ENCODE measurements at places on chromosomes 7 and 10.

- no peak for DNase-seq
Observed at GRCh38 chr10:95407546-95407945, 116.7 kb upstream of the PDLIM1 start.

DNA sequence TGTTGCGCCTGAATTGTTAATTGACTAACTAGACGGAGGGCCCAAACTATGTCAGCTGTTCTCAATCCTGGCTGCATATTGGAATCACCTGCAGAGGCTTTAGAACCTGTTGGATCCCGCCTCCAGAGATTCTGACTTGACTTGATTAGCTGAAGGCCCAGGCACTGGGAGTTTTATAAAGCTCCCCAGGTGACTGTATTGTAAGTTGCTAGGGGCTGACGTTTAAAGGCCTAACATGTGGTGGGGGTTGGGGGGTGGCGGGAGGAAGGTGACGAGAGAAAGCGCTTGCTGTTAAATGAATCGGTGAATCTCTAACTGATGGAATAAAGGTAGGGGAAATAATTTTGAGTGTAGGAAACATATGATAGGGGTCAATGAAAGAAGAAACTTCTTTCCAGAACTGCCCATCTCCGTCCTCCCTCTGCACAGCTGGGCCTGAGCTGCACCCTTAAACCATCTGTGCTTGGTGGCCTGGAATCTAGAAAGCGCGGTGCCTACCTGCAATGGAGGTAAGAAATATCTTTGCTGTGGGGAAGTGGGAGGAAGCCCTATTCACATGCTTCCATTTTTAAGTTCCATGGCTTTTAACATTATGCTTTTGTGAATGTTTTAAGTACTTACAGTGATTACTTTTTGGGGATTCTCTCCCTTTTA is 225.0 kb upstream of the FAM3C start:
- DNase-seq = no peak

DNA sequence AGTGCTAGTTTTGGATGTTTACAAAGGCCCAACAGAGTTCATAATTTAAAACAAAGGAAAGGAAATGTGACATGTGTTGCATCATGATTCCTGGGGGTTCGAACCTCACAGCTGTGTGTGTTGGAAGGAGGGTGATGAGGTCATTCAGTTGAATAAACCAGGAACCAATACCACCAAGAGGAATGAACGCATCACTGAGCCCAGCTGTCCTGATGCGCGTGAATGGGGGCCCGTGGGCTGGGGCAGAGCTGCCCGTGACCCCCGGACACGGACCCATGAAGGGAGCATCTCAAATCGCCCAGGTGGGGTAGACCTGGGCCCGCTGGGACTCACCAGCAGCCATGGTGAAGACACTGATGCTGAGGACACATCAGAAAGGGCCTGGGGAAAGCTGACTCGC is 33.0 kb downstream of the BRI3 start:
- no peak for DNase-seq

- DNase-seq = no peak
Observed at GRCh38 chr10:47379445-47379785, 4.7 kb downstream of the ZNF488 start.

DNA sequence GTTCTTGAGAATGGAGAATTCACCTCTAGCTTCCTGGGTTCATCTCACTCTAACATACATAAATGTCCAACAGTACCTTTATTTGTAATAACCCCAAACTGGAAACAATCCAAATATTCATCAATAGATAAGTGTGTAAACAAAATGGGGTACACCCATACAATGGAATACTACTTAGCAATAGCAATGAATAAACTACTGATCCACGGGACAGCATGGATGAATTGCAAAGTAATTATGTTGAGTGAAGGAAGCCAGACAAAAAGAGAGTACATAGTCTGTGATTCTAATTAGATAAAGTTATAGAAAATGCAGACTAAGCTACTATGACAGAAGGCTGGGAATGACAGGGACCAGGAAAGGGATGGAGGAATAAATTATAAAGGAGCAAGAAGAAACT is 391.3 kb downstream of the CCSER2 start:
- no peak for DNase-seq

DNA sequence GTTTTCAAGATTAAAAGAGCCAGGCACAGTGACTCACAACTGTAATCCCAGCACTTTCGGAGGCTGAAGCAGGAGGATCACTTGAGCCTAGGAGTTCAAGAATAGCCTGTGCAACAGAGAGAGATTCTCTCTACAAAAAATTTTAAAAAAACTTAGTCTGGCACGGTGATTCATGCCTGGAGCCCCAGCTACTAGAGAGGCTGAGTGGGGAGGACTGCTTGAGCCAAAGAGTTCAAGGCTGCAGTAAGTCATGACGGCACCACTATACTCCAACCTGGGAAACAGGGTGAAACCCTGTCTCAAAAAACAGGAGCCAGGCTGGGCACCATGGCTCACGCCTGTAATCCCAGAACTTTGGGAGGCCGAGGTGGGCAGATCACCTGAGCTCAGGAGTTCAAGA is 86.6 kb upstream of the KCTD7 start:
- no peak for DNase-seq

All from HuH-7 (cell line).